Activated CD4-positive, alpha-beta T cell treated with anti-CD3 and anti-CD28 coated beads, Interleukin-2, amount 10 ng/mL, durations not matched to agents 7 days and 5 days (primary cell): ENCODE measurements at places on chromosomes 3 and 15. TPM values are rescaled to one million over a fixed set of nuclear protein-coding genes. Genes with fewer than 3 reads are reported as not detected.

FBXW12 gene
- not detected for total RNA-seq

GRCh38 chr3:141336672-141337522, 31.4 kb upstream of the ZBTB38 start:
- H3K4me3 ChIP-seq = no peak overlapping the region
- no peaks in the 10 kb centered on the region for H3K4me1 ChIP-seq
- H3K27me3 ChIP-seq = peaks cover 2% of the 10 kb centered on the region
- H3K27ac ChIP-seq = no peak overlapping the region
- no peaks in the 10 kb centered on the region for H3K36me3 ChIP-seq
- no peak for DNase-seq

RTP4 gene
- total RNA-seq = 19.4 TPM

- H3K4me3 ChIP-seq = no peak overlapping the region
- H3K27ac ChIP-seq = no peak overlapping the region
- H3K27me3 ChIP-seq = peaks cover 11% of the 10 kb centered on the region
- H3K4me1 ChIP-seq = no peaks in the 10 kb centered on the region
- H3K36me3 ChIP-seq = no peaks in the 10 kb centered on the region
Measured at GRCh38 chr15:32953533-32953910, 235.7 kb downstream of the GREM1 start.

DNAH12 gene
- total RNA-seq = 0.06 TPM

- H3K27me3 ChIP-seq = no peaks in the 10 kb centered on the region
- no peaks in the 10 kb centered on the region for H3K36me3 ChIP-seq
- no peak overlapping the region for H3K4me3 ChIP-seq
- no peak overlapping the region for H3K27ac ChIP-seq
- no peaks in the 10 kb centered on the region for H3K4me1 ChIP-seq
- no peak for DNase-seq
Measured at GRCh38 chr3:82736696-82737277, 975.3 kb upstream of the GBE1 start.

DNA sequence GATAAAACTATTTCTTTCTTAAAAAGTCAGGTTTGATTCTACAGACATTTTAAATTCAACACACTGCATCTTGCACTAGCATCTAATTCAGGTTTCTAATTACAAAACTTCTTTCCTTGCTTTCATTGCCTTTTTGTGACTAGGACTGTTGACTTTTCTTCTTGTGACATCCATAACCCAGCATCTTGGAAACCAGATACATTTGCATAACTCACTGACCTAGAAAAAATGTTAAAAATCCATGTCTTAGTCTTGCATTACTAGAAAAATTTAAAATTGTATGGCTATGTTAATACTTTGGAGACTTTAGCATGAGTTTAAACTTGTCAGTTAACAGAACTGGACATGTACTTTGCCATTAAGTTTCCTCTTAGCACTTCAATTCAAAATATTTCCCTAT, 72.7 kb downstream of the DTWD1 start:
- H3K36me3 ChIP-seq = no peaks in the 10 kb centered on the region
- no peak for DNase-seq
- no peaks in the 10 kb centered on the region for H3K4me1 ChIP-seq
- H3K4me3 ChIP-seq = no peak overlapping the region
- H3K27ac ChIP-seq = no peak overlapping the region
- peaks cover 8% of the 10 kb centered on the region for H3K27me3 ChIP-seq

GRCh38 chr15:57133127-57133968, 214.9 kb downstream of the TCF12 start:
- H3K4me3 ChIP-seq = no peak overlapping the region
- H3K27ac ChIP-seq = peak overlapping the region; percentile 46
- peak; percentile 17 for DNase-seq
- H3K27me3 ChIP-seq = no peaks in the 10 kb centered on the region
- peaks cover 52% of the 10 kb centered on the region for H3K4me1 ChIP-seq

HRG gene
- not detected for total RNA-seq

DNA sequence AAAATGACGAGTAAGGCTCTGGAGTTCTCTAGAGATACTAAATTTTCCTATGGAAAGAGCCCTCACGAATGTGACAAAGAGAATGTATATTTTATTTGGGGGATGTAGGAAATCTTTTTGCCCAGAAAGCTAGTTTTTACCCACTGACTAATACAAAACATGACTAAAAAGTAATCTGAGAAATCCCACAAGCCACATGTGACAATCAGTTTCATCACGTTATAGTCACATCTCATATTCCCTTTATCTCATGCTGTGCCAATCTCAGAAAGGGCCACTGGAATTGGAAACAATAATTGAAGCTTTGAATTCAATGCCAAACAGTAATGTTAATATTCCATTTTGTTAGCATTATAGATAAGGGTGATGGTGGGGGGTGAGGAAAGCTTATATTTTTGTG, 509.0 kb upstream of the GOLIM4 start:
- no peaks in the 10 kb centered on the region for H3K4me1 ChIP-seq
- no peaks in the 10 kb centered on the region for H3K27me3 ChIP-seq
- no peaks in the 10 kb centered on the region for H3K36me3 ChIP-seq
- no peak overlapping the region for H3K4me3 ChIP-seq
